ENCODE measurements at places on chromosomes 6 and 20.

DNA sequence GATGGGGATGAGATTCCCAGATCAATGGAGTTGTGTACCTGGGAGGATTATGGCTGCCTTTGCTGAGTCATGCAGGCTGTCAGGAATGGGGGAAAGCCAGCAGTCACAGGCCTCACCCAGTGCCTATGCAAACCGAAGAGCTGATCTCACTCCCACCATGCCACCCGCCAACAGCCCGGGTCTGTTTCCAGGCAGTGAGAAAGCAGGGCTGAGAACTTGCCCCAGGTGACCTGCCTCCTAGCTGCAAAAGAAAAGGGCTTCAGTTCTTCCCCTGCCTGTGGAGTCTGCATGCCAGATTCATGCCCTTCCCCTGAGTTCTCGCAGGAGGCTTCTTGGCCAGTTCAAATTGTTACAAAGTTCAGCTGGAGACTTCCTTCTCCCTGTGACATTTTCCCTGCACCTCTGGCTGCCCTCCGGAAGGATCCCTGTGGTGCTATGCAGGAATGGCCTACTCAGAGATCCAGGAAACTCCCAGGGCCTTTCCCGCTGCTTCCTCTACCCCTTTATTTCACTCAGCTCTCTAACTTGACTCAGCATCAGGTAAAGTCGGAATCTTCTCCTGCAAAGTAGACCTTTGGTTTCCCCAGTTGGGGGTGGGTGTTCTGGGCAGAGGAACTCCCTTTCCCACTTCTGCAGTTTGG, 71.5 kb upstream of the B3GAT2 start:
- DNase-seq: no peak

GRCh38 chr6:127118298-127119101, at the start of gene RSPO3:
Gene RSPO3 (plus strand): TSS chr6:127118671. CDS start chr6:127119193, 522 bp downstream.
- DNase-seq: peak; percentile 66

DNA sequence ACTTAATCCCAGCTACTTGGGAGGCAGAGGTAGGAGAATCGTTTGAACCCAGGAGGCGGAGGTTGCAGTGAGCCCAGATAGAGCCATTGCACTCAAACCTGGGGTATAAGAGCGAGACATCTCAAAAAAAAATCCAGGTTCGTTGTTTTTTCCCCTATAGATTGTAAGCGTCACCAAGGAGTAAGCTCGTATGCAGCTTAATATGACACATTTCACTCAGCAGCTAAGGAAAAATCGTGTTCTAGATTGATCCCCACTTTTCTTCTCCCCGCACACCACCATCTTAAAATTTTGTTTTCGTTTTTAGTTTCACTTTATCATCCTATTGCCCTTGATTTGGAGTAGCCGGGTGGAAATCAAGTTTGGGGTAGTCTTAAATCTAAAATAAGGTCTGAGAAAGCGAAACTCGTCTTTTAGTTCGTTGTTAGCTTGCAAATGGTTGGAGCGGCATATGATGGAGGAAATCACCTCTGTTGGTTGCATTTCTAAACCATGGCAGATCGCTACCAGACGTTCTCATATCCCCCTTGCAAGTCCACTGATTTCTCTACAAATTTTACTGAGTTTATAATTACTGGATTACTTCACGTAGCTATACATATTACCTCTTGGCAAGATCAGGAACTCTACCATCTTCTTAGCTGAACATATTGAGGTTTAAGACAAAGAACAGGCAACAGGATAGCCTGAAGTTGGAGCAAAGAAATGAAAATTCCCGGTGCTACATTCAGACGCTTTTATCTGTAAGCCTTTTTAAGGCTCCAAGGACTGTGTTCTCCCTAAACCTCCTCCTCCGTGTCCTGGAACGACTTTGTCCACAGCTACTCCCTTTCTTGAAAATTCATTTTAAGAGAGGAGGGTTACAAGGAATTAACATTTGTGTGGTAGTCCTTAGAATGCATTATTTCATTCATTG, 91.1 kb upstream of the BTN3A2 start:
- DNase-seq: no peak

DNA sequence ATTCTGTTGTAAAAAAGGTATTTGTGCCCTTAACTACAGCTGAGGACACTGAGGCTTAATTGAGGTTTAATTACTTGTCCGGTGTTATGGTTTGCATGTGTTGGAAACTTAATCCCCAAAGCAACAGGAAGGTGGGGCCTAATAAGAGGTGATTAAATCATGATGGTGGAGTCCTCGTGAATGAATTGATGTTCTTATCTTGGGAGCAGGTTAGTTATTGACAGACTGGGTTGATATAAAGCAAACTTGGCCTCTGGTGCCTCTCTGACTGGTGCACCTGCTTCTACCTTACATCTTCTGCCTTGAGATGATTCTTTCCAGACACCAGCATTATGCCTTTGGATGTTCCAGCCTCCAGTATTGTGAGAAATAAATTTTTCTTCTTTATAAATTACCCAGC, 306.5 kb upstream of the HS3ST5 start:
- DNase-seq: no peak

DNA sequence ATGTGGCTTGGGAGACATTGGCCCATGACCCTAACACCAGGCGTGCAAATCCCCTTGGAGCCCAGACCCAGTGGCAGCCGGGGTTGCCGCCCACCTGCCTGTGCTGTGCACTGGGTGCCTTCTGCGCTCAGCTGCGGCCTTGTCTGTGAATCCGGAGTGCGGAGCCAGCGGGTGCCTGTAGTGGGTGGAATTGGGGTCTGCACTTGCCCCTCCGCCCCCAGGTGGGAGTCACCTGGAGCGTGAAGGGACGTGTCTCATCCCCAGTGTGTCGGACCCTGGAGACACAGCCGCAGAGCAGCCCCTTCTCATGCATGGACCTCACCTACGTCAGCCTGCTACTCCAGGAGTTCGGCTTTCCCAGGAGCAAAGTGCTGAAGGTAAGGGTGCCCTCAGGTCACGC, 22.9 kb upstream of the PYGB start:
- no peak for DNase-seq

GRCh38 chr6:20839630-20840029, 305.4 kb downstream of the CDKAL1 start:
- DNase-seq: no peak

DNA sequence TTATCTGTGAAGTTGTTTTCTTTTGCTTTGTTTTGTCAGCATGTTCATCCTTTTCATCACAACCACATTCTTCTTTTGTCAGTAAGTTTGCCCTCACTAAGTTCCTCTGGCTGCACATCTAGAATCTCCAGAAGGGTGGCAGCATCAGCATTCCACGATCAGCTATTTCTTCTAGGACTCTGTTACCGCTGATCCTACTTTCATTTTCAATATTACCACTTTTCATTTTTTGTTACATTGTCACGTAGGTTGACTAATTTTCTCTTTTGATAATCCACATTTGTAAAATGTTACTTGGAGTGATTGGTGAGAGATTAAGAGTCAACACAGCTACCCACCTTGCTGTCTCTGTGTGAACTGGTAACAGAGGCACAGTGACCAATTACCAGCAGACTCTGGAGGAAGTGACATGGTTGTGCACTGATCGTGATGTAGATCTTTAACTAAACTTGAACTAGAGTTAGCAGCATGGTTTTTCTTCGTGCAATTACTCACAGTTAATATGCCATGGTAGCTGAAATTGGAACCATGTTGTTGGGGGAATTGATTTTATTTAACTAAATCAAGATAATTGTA, 307.9 kb upstream of the SLC35B3 start:
- no peak for DNase-seq

GRCh38 chr20:61640131-61640870, 388.2 kb downstream of the CDH4 start:
- DNase-seq: no peak

- no peak for DNase-seq
These were observed 10.7 kb downstream of the SDC4 start for GRCh38 chr20:45337367-45338120.

DNA sequence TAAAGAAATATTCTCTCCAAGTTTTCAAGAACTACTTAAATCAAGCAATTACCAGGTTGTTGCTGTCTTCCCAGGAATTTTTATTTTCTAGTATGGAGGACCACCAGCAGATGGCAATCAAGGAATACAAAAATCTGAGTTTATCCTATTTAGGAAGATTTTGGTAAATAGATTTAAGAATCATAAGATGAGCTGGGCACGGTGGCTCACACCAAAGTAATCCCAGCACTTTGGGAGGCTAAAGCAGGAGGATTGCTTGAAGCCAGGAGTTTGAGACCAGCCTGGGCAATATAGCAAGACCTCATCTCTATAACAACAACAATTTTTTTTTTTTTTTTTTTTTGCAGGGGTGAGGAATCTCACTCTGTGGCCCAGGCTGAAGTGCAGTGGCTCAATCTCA, 19.3 kb upstream of the SEC63 start:
- DNase-seq: no peak

GRCh38 chr20:44092551-44093248, 94.3 kb downstream of the JPH2 start:
- DNase-seq: no peak

DNA sequence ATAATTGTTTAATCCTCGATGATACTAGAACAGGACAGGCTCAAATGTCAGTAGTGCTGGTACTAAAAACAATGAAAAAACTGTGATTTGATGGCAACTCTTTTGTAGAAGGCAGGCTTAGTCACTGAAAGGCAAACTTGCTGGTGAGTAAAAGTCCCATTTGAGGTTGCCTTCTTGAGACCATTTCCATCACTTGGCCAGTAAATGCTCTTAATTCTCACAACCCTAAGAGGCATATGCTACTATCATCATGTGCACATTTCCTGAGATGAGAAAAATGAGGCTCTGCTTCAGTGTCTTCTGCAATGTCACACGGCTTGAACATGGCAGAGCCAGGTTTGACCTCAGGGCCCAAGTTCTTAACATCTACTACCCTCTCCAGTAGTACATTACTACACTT, 9.9 kb downstream of the AKIRIN2 start:
- DNase-seq: no peak

GRCh38 chr6:146700078-146700686, 101.4 kb downstream of the ADGB start:
- DNase-seq: peak; percentile 47

DNA sequence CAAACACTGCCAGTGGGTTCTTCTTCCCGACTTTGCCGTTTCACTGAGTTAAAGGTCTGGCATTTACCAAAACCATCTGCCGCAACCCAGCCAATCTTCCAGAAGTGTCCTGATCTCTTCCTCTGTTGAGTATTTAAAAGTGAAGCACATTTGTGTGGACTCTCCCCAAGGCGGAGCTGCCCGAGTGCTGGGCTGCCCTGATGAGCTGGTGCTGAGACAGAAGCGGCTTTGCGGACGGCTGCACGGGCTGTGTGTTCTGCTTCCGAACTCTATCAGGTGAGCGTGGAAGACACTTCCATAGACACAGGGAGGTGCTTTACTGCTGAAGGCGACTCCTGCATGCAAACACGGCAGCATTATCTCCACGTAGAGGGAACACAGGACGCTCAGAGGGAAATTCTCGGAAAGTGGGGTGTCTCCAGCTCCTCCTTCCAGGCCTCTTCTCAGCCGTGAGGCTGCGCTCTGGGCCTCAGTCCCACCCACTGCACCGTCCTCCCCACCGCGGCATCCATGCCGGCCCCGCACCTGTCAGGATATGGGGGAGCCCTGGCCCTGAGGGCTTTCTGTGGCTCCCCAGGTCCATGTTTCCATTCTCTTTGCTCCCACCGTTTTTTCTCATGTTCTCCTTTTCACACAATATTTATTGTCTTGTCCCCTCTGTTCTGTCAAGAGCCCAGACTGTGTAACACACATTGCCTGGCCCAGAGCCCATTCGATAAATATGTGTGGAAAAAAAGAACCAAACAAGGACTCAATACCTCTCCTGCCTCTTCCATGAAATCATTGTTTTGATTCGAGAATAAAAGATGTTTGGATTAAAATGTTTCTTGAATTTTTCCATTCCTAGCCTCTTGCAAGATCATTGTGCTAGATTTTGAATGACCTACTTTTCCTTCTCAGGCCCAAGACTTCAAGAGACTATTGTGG, 205.1 kb downstream of the DLL1 start:
- peak; percentile 39 for DNase-seq

- DNase-seq: no peak
These were observed 1.2 kb downstream of the DZANK1 start for GRCh38 chr20:18465536-18466200.

DNA sequence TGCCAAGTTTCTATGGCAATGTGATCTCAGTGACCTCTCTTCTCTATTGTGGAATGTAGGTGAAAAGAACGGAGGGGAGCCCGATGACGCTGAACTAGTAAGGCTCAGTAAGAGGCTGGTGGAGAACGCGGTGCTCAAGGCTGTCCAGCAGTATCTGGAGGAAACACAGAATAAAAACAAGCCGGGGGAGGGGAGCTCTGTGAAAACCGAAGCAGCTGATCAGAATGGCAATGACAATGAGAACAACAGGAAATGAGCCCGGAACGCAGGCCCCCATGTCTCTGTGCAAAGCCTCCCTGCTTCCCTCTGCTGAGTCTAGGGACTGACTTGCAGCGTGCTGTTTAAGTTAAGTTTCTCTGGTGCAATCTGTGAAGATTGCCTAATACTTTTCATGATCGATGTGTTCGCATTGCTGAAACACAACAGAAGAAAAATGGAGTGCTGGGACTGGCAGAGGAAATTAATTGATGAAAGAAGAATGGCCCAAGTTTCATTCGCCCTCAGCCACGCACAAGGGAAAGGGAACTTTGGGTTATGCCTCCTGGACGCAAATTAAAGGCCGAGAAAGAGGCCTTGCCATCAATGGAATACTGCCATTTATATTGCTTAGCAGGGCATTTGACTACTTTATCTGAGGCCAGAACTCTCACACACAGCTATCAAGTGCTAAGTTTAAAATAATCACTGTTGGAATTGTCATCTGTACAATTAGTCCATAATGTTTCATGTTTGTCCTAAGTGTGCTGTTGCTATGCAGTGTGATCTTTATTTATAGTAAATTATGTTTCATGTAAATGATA, 146.4 kb downstream of the AKAP7 start:
- DNase-seq: no peak

- DNase-seq: no peak
These were observed 32.4 kb upstream of the FAM184A start for GRCh38 chr6:119110601-119111548.

DNA sequence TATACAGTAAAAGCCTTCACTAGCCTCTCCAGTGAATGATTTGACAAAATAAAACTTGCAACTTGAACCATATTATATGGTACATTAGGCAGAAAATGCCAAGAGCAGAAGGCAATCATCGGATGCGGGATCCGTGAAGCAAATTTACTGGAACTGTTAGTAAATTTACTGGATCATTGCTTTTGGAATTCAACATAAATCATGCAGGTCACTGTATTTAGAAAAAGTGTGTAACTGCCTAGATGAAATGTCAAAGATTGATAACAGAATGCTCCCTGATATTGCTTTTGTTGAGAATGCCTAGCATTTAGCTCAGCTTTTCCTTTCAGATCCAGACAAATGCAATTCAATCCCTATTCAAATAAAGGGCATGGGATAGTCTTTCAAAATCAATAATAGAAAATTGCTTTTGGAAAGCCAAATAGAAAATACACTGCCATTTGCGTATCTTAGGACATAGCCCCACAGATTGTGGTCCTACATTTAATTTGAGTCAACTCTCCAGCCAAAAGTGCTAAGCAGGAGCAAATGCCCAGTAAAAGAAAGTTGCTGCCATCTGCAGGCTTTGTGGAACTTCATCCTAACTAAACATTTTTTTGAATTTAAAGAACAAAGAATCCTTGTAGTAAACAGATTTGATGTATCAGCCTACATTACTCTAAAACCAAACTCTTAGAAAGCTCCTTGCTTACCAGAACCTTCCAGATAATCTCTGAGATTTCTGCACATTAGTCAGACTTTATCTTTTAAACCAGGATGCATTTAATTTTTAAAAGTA, 109.5 kb upstream of the HSF2 start:
- DNase-seq: no peak

GRCh38 chr6:169250660-169251059, 3.0 kb downstream of the THBS2 start:
- no peak for DNase-seq

All from ecto neural progenitor cell (in vitro differentiated cells).